ENCODE measurements at places on chromosomes 1 and 21.

DNA sequence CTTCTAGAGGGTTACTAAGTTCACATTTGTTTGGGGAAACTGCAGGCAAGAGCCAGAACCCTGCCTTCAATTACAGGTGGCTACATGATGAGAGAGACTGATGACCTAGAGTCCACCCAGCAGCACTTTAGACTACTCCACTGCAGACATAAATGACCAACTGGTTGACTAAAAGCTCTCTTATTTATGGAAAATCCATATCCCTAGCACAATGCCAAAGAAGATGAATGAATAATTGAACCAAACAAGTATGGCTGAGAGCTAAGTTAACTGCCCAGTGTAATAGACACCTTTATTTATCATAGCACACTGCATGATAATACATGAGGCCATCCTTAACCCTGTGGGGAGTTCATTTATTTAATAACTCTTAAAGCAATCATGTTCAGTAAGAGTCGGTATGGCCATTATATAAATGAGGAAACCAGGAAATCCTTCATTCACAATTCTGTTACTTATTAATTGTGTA, 60.4 kb downstream of the IL12RB2 start:
- no peak for DNase-seq

- no peak for DNase-seq
Measured at GRCh38 chr1:23875382-23875781, 7.3 kb upstream of the FUCA1 start.

GRCh38 chr21:39454949-39455668, 3.3 kb downstream of the SH3BGR start:
- DNase-seq, result no peak

DNA sequence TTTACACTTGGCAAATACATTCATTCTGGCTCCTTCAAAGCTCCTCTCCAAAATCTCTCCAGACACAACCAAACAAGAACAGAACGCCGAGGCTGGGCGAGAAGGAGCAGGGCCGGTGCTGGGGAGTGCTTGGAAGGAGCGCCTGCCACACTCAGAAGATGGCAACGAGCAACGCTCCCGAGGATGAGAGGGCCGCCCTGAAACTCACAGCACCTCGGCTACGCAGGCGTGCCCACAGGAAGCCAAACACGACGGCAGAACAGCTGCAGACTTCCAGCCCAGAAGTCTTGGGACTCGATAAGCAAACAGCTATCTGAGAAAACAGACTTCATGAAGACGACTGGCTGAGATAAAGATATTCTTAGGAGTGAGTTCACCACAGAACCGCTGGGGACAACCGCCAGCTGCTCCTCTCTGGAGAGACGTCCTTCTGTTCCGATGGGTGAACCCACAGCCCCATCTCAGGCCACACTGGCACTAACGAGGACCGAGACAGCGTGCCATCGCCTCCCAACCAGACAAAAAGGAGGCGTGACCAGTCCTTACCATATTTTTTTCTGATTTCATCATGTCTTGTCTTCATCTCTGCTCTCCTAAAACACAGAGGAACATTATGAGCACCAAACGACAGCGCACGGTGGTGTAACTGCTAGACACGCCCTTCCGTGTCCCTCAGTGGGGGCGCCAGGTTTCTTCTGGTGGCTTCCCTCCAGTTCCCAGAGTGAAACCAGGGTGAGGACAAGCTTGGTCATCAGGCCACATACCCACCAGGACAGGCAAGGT, 18.6 kb downstream of the PTTG1IP start:
- no peak for DNase-seq

GRCh38 chr1:46667782-46668760, at the start of gene ATPAF1:
Gene ATPAF1 (minus strand): TSS chr1:46668364. CDS start chr1:46668322, 42 bp downstream.
- DNase-seq, result peak; percentile 73

- no peak for DNase-seq
Measured at GRCh38 chr1:54942976-54943375, 37.5 kb upstream of the TMEM61 start.

DNA sequence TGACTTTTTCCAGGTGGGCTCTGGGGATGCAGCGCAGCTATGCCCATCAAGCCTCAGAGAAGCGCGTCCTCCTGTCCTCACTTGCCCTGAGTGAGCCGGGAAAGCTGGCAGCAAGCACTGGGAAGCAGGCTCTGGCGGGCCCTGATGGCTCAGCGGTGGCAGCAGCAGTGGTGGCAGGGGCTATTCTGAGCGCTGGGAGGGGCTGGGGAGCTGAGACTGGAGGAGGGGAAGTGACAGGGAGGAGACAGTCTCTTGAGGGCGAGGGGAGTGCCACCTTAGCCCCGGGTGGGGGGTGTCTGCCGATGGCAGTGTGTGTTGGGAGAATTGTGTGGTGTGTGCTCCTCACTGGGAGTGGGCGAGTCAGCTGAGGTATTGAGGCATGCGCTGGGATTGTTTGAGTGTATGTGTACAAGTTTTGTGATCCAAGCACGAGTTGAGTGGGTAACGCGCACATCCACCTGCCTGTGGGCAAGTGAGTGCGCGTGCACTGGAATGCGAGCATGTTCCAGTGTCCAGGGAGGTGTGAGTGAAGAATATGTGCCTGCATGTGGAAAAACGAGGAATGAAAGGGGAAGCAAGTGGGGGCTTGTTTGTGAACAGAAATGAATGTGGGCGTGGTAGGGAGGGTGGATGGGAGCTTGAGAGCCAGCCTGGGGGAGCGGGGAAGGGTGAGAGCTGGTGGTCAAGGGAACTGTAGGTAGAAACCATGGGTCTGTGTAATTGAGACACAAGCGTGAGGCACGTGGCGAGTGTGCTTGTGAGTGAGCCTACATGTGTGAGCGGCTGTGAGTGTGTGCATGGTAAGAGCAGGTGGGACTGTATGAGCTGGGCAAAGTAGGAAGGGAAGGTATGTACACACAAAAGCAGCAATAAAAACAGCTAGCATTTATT, 2.9 kb upstream of the FOXO6 start:
- no peak for DNase-seq

DNA sequence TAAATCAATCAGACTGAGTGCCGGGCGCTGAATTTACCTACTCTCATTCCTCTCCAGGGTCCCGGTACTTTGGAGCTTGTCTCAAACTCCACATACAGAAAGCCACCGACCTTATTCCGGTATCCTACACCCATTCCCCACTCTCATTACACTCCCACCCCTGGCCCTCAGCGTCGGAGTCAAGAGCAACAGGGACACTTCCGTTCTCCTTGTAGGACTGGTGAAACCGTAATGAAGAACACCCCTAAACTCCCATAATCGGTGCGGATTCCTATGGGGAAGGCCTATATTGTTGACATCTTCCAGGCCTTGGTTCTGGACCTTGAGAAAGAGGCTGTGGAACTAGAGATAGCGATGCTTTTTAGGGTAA, 798 bp downstream of the ZBED6 start:
- peak; percentile 42 for DNase-seq

GRCh38 chr1:15755646-15756040, 3.0 kb upstream of the FBLIM1 start:
- DNase-seq, result no peak

GRCh38 chr1:164735315-164736052, 176.5 kb downstream of the PBX1 start:
- peak; percentile 42 for DNase-seq

- peak; percentile 81 for DNase-seq
Measured at GRCh38 chr1:230268371-230269170, 157.6 kb downstream of the PGBD5 start.

DNA sequence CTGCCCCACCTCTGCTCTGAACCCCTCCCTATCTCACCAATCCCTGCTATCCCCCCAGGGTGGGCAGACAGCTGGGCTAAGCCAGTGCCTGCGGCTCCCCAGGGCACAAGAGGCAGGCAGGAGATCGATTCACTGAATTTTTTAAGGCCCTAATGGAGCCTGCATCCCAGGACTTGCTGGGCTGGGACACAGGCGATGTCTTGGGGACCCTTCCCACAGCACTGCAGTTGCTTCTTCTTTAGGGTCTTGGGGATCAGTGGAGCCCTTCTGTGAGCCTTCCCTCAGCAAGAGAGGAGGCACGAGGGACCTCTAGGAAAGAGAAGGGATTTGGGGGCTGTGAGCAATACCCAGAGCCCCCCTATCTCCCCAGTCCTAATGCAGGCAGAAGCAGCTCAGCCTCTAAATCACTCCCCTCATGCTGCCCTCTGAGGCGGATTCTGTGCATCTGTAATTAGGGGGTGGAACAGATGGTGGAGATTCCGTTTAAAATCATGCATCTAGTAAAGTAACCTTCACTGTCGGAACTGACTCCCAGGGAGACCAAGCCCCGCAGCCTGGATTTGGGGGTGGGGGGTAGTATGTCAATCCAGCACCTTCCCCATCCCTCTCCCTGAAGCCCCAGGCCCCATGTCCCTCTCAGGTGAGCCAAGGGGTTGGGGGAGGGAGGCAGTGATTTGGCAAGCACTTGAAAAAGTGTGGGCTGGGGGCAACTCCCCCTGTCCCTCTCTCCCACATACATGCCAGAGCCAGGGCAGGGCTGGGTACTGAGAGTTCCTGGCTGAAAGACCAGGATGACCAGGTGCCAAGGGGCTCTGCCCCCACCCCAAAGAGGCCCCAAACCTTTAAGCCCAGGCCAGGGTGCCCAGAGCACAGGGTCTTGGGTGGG, 10.0 kb downstream of the AHDC1 start:
- DNase-seq, result no peak

- DNase-seq, result no peak
Measured at GRCh38 chr21:42818328-42818749, 61.0 kb downstream of the WDR4 start.

- no peak for DNase-seq
Measured at GRCh38 chr1:163785868-163786405, 464.2 kb downstream of the NUF2 start.

- no peak for DNase-seq
Measured at GRCh38 chr1:25562101-25562927, 18.9 kb downstream of the LDLRAP1 start.

DNA sequence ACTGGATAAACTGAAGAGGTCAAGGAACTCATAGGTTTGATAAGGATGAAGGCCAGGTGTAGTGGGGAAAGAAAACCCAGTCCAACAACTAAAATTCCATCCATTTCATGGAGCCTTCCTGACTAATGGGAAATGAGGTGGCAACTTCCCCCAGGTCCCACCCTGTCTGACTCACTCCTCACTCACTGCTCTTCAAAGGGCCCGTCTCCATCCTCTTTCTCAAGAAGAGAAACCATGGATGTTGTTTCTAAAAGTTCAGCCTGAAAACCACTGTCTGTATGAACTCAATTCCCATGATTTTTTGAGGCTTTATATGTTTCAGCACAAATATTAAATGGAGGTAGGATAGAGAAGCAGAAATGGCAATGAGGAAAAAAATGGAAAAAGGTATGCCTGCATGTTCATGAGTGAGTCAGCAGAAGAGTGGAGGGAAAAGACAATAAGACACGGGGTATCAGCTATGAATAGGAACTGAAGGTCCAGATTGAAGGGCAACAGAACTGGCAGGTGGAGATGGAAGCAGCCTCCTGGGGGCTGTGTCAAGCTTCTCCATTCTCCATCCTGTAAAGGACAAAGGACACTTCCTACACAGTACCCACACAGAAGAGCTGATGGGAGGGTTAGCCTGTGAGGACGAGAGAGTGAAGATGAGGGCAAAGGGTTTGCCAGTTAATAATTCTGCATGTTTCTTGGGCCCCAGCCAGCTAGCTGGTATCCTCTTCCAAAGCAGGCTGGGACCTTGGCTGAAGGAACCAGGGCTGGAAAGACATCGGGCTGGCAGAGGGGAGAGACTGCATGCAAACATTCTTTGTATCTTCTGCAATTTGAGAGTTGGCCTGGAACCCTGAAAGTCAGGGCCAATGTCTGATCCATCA, 5.5 kb upstream of the ELOVL1 start:
- DNase-seq, result no peak

- no peak for DNase-seq
Measured at GRCh38 chr1:187471555-187471954, 642.8 kb downstream of the PLA2G4A start.

- DNase-seq, result no peak
Measured at GRCh38 chr1:238950784-238951183, 435.6 kb upstream of the CHRM3 start.

DNA sequence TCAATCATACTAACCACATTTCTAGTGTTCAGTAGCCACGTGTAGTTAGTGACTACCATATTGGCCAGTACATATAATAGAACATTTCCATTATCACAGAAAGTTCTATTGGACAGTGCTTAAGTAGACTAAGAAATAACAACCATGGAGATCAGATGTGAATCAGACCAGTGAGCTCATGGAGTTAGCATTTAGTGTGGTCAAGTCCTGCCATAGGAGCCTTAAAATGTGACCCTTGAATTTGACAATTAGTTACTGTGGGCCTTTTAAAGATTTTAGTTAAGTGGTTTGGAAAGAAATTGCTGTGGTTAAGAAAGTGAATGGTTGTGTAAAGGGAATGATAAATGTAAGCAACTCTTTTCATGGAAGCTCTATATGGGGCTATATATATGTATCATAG, 123.4 kb downstream of the POU2F1 start:
- no peak for DNase-seq

Data from SHP77 (cell line).